ENCODE measurements at places on chromosomes 5 and 9.
A peak's percentile ranks its signal among the peaks of the same experiment; 100 is the strongest.

DNA sequence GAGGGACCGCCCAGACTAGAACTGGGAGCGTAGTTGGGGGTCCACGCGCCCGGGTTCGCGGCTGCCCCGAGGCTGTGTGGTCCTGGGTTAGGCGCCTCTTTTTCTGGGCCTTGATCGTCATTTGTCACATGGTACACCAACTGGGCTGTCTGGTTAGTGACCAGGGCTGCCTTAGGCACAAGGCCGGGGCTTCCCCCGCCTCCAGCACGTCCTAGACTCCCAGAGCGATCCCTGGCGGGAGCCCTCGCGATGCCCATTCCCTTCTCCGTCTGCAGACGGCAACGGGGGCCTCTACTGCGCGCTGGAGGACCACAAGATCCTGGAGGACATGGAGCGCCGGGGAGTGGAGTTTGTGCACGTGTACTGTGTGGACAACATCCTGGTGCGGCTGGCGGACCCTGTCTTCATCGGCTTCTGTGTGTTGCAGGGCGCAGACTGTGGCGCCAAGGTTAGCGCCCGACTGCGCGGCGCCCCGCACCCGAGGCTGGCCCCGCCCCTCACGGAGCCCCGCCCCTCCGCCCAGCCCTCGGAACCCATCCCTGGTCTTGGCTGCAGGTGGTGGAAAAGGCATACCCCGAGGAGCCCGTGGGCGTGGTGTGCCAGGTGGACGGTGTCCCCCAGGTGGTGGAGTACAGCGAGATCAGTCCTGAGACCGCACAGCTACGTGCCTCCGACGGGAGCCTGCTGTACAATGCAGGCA lies 1.5 kb downstream of the UAP1L1 start:
- DNase-seq, result no peak

GRCh38 chr5:135053278-135053677 lies 19.2 kb upstream of the PITX1 start:
- no peak for DNase-seq

- DNase-seq, result no peak
These were observed 448.4 kb downstream of the PSAT1 start for GRCh38 chr9:78745331-78745730.

GRCh38 chr5:65984098-65984885 lies 57.9 kb downstream of the ERBIN start:
- no peak for DNase-seq

DNA sequence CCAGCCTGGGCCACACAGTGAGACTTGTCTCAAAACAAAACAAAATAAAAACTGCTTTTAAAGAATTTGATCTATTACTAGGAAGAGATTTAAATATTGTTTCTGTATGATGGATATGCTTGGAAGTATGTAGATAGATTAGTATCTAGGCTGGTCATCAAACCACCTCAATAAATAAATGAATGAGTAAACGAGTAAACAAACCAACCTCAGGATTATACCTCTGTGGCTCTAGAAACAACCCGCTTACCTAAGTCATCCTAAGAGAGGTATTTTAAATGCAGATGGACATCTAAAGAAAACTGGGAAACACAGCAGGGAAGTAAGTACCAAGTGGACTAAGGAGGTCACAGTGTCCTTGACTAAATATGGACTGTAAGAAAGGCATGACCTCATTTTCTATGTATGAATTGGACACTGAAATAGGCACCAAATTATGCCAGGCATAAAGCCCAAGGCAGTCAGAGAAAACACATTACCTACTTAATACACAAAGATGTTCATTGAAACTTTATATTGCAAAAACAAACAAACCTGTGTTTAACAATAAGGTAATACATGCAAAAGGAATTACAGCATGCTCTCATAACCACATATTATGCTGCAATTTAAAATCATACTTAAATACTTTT lies 7.3 kb downstream of the ANKH start:
- DNase-seq, result no peak

- no peak for DNase-seq
These were observed 236.5 kb downstream of the ICE1 start for GRCh38 chr5:5658889-5659465.

- no peak for DNase-seq
These were observed 216.9 kb downstream of the SPOCK1 start for GRCh38 chr5:137282216-137282615.

GRCh38 chr9:70835323-70835722 lies 286.1 kb downstream of the TRPM3 start:
- DNase-seq, result no peak

GRCh38 chr5:96522635-96523355 lies 89.7 kb upstream of the PCSK1 start:
- no peak for DNase-seq

- DNase-seq, result no peak
These were observed 284.3 kb downstream of the ARHGAP26 start for GRCh38 chr5:143054480-143054941.

- no peak for DNase-seq
These were observed 800.4 kb upstream of the DMAC1 start for GRCh38 chr9:8599937-8600336.

DNA sequence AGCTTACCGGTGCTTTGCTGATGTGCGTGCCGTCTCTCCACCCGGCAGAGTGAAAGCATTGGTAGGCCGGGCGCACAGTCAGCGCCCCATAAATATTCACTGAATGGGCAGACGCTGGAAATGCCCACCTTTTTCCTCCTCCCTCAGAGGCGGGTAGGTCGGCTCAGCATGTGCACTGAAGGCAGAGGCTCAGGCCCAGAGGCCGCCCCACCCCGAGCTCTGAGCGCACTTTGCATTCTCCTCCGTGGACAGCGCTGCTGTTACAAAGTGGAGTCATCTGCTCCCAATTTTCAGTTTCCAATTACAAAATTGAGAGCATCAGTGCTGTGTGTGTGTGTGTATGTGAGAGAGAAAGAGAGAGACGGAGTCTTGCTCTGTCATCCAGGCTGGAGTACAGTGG lies 10.6 kb downstream of the UCK1 start:
- DNase-seq, result no peak

DNA sequence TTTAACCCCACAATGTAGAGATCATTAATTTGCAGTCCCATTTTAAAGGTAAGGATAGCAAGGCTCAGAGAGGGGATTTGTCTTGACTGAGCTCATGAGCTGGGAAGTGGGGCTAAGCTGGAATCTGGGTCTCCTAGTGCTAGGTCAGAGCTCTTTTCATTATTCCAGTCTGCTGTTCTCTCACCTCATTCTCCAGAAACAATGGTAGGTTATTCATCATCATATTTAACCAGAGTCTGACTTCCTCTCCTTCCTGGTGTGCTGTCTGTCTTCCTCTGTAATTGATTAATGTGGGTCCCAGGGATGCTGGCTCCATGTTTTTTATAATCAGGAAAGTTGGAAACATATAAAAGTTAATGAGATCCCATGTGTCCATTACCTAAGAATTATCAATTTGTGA lies 20.6 kb downstream of the C9orf43 start:
- no peak for DNase-seq

GRCh38 chr5:143229896-143230675 lies 173.4 kb downstream of the NR3C1 start:
- DNase-seq, result no peak

- no peak for DNase-seq
These were observed 45.5 kb upstream of the SLC2A8 start for GRCh38 chr9:127351182-127352166.

- DNase-seq, result peak; percentile 64
These were observed 90.7 kb upstream of the DHFR start for GRCh38 chr5:80745490-80745889.

- peak; percentile 51 for DNase-seq
These were observed 8.4 kb upstream of the SETD9 start for GRCh38 chr5:56900858-56901578.

DNA sequence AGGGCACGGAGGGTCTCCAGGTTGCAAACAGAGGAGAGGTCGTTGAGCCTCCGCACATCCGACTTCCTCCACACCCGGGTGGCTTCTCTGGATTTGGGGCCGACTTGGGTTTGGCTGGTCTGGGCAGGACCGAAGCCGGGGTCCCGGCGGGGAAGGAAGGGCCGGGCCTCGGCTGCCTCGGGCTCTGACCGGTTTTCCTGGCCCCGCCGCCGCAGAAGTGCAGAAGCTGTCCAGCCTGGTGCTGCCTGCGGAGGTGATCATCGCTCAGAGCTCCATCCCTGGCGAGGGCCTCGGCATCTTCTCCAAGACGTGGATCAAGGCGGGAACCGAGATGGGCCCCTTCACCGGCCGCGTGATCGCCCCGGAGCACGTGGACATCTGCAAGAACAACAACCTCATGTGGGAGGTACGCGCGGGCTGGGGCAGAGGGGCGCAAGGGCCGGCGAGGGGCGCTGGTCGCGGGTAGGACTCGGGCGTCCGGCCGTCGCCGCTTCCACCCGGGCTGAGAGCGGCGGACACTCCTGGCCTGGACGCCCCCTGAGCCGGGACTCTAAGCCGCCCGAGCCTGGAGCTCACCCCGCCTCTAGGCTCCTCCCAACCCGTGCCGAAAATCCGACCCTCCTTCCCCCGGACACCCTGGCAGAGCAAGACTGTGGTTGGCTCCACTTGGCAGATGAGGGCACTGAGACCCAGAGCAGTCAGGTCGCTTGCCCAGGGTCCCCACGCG lies 2.2 kb downstream of the PRDM12 start:
- DNase-seq, result no peak

DNA sequence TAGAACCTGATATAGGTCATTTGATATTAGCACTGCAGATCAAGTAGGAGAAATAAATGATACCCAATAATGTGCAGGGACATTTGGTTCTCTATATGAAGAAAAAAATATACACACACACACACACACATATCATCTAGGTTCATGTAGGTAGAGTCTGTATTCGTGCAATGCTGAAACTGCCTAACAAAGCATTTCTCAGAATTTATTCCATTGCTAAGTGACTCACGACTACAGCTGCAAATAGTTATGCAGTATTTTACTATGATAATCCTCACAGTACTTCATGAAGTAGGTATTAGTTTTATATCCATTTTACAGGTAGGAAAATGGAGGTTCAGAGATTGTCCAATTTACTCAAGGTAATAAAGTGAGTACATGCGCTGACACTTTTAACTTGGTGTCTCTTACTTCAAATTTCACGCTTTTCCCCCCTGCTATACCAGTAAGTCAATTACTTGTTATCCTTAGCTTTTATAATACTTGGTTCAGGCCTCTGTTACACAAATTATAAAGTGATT lies 2.4 kb downstream of the GIN1 start:
- no peak for DNase-seq

- DNase-seq, result no peak
These were observed 308.5 kb downstream of the ADGRV1 start for GRCh38 chr5:90866915-90867731.

GRCh38 chr5:169757016-169757415 lies 119.9 kb downstream of the DOCK2 start:
- no peak for DNase-seq

DNA sequence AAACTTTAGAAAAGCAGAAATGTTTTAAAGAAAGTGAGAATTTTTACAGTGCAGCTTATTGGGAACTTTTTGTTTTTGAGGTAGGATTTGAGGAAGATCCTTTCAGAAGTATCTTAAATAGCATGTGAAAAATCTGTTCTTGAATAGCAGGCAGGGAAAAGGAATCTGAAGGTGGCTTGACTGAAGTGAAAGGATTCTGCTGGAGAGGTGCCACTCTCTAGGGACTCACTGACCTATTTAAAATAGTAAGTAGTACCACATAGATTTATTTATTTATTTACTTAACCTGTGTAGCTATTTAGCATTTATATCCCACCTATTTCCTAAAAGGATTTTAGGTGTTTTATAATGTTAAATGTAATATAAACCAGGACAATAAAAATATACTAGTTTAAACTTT lies 69.1 kb downstream of the NIPBL start:
- no peak for DNase-seq

GRCh38 chr9:34588671-34589635 lies 571 bp downstream of the CNTFR start:
- DNase-seq, result no peak

GRCh38 chr9:15374825-15375224 lies 47.9 kb upstream of the SNAPC3 start:
- DNase-seq, result no peak

- DNase-seq, result no peak
These were observed 37.1 kb downstream of the AK8 start for GRCh38 chr9:132840980-132841379.

DNA sequence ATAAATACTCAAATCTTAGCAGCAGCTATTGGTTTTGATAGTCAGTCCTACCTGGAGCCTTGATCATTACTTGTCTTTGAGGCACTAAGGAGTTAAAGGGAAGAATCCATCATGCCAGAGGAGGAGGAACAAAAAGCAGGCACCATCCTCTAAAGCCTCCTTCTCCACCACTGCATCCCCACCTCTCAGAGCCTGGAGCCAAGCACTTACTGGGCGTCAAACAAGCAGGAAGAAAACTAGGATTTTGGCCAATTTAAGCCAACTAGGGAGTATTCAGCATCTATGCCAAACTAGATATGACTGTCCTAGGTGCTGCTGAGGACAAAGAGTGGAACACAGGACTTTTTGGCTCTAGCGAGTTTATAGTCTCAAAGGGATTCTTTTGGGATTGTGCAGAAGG lies 152.5 kb downstream of the PPP2R2B start:
- DNase-seq, result no peak

DNA sequence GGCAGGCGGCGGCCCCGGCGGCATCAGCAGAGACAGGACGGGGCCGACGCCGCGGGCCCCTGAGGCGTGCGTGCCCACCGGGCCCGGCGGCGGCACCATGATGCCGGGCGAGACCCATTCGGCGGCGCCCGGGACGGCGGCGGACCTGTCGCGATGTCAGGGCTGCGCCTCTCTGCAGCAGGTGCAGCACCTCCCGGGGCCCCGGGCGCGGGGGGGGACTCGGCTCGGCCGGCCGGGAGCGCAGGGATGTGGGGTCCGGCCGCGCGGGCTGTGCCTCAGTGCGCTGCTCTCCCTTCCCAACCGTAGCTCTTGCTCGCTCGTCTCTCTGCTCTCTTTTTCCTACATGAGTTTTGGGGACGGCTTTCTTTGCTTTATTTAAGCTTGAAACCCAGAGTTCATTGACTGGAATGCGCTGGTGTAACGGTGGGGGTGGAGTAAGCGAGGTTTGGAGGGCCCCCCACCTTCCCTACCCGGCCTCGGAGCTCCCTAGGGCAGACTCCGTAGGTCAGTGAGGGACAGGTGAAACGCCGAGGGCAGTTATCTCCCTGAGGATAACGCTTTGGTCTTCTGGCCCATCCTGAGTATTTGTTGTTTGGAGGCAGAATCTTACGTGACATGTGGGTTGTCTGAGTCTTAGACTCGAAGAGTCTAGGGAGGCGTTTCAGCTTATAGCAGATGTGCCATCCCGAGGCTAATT lies 490 bp downstream of the ICE1 start:
- no peak for DNase-seq

DNA sequence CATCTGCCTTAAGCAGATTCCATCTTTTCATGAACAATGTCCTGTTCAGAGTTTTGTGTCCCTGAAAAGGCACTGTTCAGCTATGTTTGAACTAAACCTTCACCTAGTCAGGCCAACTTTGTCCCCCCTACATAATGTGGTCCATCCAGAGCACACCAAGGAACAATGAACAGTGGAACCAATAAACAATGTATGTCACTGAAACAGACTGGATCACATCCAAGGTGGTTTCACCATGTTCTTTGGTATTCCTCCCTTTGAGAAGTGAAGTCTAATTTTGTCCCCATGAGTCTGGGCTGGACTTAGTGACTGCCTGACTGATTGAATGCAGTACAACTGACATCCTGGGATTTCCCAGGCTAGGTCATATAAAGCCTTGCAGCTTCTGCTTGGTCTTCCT lies 174.5 kb downstream of the SLC24A2 start:
- DNase-seq, result no peak
